OCI-LY7 (cell line): ENCODE measurements at places on chromosomes 1 and 21.
A peak's percentile ranks its signal among the peaks of the same experiment; 100 is the strongest.

DNA sequence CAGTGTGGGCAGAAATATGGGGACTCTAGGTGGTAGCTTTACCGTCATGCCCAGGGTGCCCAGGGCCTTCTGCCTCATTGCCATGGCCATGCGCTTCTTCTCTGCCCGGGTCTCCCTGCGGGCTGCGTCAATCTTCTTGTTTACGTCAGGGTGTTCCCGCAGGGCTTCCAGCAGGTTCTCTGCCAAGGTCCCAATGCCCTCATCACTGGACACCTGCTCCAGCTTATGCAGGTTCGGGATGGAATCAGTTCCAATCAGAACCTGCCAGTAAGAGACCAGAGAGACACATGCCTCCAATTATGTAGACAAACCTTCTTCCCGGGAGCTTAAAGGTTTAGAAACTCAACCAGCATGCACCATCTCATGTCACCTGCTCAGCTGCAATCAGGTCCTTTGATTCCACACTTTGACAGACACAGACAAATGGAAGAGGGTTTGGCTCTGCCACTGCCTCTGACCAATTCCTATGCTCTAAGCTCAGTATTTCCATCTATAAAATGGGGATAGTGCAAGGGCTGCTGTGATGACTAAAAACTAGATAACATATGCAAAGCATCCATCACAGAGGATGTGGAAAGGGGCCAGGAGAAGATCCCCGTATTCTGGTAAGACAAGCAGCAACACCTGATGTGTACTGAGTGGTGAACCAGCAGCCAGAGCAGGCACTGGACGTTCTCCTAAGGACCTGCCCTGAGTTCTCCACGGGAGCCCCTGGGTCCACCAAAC, 121.2 kb downstream of the UBR4 start:
- DNase-seq: no peak

DNA sequence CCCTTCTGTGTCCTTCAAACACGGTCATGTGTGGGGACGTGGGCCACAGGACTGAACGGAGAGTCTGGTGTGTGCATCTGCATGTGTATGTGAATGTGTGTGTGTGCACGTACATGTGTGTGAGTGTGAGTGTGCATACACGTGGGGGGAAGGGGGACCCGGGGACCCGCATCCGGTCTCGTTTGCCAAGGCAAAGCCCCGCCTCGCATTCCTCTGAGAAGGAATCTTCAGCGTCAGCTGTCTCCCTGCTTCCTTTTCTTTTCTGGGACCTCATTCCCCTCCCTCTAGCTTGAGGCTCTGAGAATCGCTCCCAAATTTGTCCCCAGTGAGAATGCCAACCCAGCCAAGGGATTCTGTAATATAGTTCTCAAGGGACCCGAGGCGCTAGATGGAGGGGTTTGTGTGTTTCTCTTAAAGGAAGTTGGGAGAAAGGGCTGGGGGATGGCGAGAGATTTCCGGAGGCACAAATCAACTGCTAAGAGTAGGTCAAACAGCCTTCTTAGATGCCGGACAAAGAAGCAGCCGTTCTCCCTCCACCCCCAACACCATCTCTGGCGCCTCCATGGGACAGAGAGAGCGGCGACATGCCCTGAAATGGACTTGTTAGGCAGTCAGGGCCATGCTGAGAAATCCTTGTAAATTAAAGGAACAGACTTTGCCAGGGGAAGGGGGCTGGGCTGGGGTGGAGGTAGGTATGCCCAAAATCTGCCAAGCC, 6.6 kb downstream of the IFFO2 start:
- DNase-seq: no peak

DNA sequence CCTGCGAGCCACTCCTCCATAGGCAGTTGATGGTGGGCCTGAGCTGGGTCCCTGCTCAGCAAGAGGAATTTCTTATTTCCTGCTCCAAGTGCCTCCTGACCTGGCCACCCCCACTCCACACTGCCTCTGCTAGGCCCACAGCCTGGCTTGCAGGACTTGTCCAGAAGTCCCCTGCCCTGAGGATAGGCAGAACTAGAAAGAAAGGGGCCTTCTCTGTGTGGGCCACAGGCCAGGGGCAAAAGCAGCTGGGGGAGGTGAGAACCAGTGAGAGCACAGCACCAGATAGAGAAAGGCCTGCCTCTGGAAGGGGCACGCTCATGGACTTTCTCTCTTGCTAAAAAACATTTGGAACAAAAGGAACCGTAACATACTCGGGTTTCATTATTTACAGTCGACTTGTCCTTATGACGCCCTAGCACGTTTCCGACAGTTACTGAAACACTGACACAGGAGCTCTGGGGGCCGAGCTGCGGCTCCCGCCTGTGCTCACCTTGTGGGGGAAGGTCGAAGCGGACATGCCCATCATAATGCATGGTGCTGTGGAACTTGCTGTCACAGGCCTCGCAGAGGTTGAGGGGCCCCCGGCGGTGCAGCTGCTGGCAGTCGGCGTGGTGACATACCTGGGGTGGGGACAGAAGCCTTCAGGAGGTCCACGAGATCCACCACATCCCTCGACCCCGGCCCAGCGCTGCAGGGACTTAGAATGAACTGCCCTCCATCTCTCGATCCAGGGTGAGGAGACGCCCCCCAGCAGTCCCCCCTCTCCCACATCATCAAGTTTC, 11.3 kb upstream of the TNFRSF25 start:
- DNase-seq: no peak

- DNase-seq: no peak
Observed at GRCh38 chr1:153535242-153536011, at the start of gene S100A6. Gene S100A6, minus strand, starts transcription at chr1:153535991. Its CDS starts 652 bp downstream, at chr1:153535339.

GRCh38 chr1:28577738-28578536, 14.1 kb upstream of the RAB42 start:
- peak; percentile 27 for DNase-seq

DNA sequence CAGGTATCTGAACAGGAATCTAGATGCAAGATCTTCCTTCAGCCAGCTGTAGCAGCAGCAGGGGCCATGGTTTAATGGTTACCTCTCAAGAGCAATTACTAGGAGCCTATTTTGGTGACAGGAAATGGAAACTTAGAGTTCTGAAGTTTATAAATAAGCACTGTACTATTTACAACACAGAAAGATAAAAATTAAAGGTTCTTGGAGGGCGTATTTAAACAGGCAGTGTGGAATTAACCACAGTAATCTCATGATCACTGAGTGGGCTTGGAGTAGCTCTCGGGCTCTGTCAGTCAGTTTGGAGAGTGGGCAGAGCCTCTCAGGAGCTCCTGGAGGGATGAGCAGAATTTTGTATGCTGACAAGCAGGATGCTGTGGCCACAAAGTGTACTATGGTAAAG, 10.2 kb upstream of the FCRL5 start:
- peak; percentile 90 for DNase-seq

DNA sequence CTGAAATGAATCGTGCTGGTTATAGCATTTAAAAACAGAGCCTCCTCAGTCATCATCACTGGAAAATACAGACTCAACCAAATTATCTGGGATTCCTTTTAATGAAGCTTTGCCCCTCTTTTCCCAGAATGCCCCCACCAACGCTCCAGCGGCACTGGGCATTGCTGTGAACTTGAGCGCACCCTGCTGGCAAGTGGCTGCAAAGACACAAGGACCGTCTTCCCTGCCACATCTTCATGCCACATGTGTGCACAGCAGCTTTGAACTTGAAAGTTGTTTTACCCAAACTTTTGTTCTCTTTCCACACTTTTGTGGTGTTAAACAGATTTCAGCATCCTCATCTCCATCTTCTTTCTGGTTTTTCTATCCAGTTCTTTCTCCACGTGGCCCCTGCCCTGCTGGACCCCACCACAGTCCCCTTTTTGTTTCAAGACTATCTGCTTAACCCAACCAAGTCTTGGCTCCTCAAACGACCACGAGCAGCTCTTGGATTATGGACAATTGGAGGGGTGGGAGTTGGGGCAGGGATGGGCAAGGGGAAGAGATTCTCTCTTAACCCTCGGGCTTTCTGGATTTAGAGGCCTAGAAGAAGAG, 12.8 kb upstream of the LMX1A start:
- peak; percentile 34 for DNase-seq

GRCh38 chr1:186154651-186155050, 220.4 kb downstream of the TPR start:
- no peak for DNase-seq

DNA sequence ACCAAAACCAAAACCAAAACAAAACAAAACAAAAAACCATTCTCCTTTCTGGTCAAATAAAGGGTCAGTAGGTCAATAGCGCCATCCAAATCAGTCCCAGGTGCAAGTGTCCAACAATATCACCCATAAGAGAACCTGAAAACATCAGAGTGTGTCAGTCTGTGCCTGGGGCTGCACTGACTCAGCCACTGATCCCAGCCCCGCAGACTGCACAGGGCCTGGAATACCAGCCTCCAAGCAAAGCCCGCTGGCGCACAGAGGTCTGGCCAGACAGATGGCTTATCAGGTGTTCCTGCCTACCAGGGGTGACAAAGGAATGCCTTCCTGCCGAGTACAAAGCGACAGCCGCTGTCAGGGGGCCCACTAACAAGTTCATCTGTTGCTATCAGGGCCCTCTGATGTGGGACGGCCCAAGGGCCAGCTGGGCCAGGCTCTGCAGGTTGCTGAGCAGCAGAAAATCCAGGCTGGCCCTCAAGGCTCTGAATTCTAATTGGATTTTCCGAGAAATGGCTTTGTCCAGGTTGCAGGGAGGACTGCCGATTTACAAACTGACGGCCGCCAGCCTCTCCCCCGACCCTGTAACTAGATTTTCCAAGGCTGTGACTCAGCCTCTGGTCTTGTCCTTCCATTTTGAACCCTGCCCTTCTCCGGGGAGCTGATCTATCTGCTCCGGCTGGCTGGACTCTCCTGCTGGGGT, 13.7 kb upstream of the TMEM51 start:
- no peak for DNase-seq

DNA sequence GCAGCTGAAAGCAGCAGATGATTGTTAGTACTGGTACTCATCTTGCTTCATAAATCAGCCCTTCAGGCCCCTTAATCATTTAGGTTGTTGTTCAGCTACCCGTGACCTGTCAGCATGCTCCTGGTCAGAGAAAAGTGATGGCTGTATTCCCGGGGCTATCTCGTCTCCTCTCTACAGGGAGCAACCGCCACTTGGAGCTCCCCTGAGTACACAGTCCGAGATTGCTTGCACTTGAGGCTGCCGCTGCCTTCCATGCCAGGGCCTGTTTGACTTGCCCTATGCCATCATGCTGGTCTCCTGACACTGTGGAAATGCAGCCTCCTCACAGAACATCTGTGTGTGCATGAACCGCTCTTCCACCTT, 97.5 kb downstream of the SPATA46 start:
- DNase-seq: no peak

DNA sequence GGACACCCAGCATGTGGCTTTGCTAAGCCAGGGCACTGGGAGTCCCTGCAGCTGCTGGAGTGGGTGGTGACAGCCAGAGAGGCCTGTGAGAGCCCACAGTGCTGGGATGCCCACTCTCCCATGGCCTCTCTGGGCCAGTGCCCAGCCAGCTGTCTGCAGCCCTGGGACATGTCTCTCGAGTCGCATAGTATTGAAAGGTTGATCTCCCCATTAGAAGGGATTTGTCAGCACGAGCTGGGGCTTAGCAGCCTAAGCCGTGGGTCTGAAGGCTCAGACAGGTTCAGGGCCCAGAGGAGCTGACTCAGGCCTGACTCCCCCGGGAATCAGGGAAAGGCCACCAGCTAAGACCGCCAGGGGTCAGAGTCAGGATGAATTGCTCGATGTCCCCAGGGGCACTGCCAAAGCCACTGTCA, 53.5 kb downstream of the FOXD2 start:
- no peak for DNase-seq

DNA sequence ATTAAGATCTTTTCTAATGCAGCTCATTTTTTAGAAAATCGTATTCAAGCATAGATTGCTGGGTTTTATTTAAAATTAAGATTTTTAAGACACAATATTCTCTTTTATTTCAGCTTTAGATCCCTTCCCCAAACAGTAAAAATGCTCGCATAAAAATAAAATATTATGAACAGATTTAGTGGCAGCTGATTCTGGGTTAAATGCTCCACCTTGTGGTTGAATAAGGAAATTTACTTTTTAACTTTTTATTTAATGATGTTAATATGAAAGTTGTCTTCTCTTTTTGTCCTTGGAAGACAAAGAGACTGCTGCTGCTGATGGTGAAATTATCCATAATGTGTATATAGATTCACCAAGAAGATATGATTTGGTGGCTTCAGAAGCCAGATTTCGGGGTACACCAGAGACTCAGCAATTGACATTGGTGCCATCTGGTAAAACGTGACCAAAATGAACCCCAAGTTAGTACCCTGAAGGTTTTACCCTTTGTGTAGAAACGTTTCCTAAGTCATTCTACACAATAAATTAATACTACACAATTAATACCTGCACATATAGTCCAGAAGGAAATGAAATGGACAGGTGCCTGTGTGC, 128.0 kb downstream of the ADAMTS1 start:
- peak; percentile 24 for DNase-seq

DNA sequence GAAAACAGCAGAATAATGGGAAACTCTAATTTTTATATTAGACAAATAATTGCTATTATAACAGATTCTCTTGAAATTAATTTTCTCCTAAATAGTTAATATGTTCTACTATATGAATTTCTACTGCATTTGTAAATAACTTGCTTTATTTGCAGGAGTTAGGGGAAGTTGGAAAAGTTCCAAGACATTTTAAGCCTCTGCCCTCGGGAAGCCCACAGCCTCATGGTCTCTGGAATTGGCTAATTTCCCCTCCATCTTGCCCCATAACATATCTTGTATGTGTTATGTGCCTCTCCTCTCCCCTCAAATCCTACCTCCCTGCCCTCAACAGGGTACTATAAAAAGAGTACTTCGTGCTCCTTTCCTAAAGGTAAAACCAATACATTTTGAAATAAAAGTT, 271.4 kb upstream of the NR5A2 start:
- DNase-seq: no peak

DNA sequence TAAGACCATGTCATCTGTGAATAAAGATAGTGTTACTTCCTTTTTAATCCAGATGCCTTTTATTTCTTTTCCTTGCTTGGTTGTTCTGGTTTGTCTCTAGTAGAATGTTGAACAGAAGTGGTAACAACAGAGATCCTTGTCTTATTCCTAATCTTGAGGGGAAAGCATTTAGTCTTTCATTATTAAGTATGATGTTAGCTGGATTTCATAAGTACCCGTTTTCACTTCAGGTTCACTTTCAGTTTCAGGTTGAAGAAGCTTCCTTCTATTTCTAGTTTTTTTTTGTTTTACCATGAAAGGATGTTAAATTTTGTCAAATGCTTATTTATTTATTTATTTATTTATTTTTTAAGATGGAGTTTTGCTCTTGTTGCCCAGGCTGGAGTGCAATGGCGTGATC, 22.3 kb upstream of the AGPAT3 start:
- peak; percentile 26 for DNase-seq

DNA sequence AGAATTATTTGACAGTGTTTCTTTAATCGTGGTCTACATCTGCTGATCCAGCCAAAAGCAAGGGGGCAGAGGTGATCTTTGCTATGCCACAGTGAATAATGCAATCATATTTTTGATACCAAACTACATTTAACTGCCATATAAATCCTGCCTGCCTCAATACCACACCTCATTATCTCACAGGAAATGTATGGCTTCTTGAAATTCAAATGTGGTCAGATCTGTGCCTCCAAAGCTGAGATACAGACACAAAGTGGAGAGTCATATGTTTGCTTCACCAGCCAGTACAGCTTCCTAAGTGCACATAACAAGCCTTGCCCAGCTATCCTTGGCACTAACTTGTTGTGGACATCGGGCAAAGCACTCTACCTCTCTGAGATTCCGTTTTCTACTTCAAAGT, 250.0 kb upstream of the NFIA start:
- no peak for DNase-seq

- no peak for DNase-seq
Observed at GRCh38 chr1:68426594-68426993, 23.2 kb downstream of the RPE65 start.

- no peak for DNase-seq
Observed at GRCh38 chr1:61520401-61520800, 204.5 kb downstream of the TM2D1 start.
